ENCODE measurements at places on chromosomes 12 and 14.

DNA sequence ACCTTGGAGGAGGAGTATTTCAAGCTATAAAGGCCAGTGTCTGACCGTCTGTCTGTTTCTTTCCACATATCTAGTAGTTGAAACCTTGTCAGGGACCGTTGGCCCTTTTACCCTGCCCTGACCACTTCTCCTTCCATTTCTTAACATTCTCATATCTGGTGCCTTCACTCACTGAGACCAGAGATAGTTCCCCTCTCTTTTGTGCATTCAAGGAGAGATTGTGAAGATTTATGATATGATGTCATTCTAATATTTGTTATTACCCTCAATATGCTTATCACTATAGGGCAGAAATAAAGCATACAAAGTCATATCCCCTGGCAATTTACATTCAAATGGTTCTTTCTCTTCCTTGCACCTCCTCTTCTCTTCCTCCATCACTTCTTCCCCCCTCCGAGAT lies 83.3 kb downstream of the PLXNC1 start:
- no peak for DNase-seq

GRCh38 chr12:56358836-56359532 lies 923 bp downstream of the STAT2 start:
- peak; percentile 84 for DNase-seq

- DNase-seq: no peak
Observed at GRCh38 chr12:110737532-110737931, 5.2 kb downstream of the PPP1CC start.

GRCh38 chr12:95380997-95381786 lies 92.8 kb upstream of the METAP2 start:
- DNase-seq: no peak

DNA sequence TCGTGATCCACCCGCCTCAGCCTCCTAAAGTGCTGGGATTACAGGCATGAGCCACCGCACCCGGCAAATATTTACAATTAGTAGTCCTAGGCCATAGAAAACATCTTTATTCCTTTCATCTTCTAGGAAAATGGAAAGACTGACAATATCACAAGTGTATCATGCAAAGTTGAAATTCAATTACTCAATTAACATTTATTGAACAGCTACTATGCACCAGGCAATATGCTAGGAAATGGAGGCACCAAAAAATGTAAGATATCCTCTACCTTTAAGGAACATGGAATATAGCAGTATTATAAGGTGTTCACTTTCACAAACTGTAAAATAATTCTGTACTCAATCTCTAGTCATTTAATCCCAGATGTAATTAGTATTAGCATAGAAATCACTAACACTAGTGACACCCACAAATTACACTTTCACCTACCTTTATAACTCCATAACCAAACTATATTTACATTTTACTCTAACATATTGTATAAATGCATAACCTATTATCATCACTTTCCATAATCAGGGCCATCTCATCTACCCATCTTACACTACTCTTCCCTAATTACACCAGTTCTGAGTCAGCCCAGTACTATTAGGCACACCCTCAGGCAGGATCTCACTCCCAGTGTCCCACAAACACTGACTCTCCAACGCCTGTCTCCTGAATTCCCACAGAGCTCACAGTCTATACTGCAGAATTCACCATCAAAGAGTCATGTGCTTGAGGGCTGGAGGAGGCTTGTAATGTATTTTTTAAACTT lies 10.4 kb downstream of the CORO1C start:
- no peak for DNase-seq

- no peak for DNase-seq
Observed at GRCh38 chr14:70029296-70030132, 150.3 kb downstream of the SMOC1 start.

DNA sequence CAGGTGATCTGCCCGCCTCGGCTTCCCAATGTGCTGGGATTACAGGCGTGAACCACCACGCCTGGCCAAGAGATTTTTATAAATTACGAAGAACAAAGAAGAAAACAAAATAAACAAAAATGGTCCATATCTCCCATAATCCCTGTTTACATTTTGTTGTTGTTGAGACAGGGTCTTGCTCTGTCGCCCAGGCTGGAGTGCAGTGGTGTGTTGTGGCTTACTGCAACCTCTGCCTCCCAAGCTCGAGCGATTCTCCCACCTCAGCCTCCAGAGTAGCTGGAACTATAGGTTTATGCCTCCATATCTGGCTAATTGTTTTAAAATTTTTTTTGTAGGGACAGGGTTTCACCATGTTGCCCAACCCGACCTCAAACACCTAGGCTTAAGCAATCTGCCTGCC lies 156.1 kb downstream of the ZNF664 start:
- no peak for DNase-seq

DNA sequence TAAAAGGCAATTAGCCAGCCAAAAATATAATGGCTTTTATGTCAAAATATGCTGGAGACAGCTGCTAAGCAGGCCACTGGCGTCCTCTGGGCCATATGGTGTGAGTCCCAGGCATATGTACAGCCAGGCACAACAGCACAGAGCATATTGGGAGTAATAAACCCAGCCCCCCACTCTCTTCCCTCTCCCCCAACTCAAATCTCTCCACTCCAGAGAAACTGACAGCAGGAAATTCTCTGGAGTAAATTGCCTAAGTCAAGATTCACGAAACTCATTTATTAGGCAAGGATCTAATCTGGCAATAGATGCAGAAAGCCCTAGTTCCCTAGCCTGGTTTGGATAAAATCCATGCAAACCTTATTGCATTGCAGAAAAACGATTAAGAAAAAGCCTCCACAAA lies 147.9 kb upstream of the SEL1L start:
- peak; percentile 90 for DNase-seq

- no peak for DNase-seq
Observed at GRCh38 chr14:98926801-98927200, 345.2 kb downstream of the BCL11B start.

- DNase-seq: no peak
Observed at GRCh38 chr14:50524060-50524459, 8.3 kb downstream of the MAP4K5 start.

DNA sequence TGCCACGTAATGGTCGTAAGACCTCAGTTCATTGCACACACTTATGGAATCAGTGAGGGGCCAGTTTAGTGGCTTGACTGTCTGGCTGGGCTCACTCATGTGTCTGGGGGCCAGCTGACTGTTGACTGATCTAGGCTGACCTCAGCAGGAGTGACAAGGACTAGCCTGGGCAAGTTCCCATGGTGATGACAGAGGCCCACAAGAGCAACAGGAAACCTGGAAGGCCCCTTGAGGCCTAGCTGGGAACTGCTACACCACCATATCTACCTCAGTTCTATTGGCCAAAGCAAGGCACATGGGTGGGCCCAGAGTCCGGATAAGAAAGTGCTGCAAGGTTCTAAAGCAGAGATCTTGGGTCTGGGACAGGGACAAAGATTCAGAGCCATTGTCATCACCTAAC lies 21.3 kb upstream of the RFLNA start:
- DNase-seq: no peak

DNA sequence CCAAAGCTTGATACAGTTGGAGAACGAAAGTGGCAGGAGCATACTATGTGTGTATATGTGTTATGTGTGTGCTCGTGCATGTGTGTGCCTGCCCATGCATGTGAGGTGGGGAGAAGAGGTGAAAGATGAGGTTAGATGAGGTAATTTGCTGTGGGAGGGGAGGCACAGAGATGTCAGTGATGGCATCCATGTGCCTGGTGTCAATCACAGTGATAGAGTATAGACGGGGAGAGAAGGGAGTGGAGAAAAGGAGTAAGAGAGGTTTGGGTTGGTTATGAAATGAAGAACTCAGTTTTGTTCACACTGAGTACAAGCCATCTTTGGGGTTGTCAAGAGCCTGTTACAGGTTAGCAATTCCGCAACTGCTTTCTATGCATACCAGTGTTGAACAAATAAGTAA lies 14.6 kb upstream of the NYNRIN start:
- DNase-seq: no peak

DNA sequence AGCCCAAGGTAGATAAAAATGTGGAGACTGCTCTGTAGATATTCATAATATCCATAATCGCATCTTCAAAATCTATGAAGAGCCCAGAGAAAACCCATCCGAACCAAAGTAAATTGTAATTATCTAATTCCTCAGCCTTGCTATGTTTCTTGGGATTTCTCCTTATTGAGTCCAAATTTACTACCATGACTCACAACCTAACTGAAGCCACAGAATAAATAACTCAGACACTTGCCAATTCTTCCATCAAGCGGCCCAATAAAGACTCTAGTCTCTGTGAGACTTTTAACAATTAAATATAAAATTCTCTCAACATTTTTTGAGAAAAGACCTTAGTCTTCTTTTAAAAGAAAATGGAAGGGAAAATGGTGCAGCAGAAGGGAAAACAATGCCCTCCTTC lies 409.8 kb downstream of the DAD1 start:
- DNase-seq: no peak

DNA sequence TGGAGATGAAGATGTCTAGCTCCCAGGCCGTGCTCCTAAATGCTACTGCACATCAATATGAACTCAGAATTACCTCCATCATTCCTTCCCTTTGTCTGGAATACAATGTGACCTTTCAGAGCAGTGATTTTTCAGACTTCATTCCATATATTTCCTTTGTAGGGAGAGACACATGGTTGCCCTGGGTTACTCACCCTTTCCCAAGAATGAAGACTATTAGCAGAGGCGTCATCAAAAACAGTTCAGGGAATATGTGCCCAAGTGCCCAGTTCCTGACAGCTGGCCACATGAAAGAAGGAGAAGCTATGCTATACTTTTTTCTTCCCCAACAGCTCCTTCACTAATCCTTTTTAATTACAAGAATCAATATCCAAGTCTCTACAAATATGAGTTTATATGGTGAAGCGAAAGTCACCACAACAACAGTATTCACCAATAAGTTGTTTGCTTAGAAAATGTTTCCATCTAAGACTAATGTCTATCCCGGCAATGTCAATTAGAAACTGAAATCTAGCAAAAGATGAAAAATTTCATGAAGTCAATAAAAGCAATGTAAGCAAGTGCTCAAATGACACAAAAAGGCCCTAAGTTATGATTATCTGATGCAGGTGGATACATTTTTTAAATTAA lies 17.8 kb downstream of the NELL2 start:
- no peak for DNase-seq

- no peak for DNase-seq
Observed at GRCh38 chr12:94255428-94255827, 107.1 kb downstream of the PLXNC1 start.

All from skin of body (tissue), 3 donors.